Activated CD4-positive, alpha-beta T cell treated with anti-CD3 and anti-CD28 coated beads, Interleukin-2, amount 50 U/mL, for 48 hours (primary cell): ENCODE measurements at places on chromosomes 12 and 14.

GRCh38 chr12:119775246-119775895, 101.7 kb downstream of the CIT start:
- DNase-seq: no peak

- no peak for DNase-seq
These were observed 79.9 kb upstream of the CCDC91 start for GRCh38 chr12:28110329-28110728.

- no peak for DNase-seq
These were observed 42.1 kb downstream of the MAP1LC3B2 start for GRCh38 chr12:116600959-116601918.

DNA sequence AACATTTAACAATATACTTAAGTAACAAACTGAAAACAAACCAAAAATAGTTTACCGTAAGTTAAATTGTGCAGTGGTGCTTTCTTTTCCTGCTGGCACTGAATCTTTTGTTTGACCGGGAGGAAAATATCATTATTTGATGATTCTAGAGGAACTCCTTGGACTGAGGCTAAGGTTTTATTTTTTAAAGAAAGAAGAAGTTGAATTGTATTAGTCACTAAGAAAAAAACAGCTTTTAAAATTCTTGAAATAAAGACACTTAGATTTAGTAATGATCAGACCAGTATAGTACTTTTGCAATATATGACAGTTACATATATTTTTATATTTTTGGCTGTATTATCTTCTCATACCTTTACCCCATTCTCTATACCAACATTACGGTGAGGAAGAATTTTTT, 10.3 kb downstream of the MIS18BP1 start:
- DNase-seq: no peak

DNA sequence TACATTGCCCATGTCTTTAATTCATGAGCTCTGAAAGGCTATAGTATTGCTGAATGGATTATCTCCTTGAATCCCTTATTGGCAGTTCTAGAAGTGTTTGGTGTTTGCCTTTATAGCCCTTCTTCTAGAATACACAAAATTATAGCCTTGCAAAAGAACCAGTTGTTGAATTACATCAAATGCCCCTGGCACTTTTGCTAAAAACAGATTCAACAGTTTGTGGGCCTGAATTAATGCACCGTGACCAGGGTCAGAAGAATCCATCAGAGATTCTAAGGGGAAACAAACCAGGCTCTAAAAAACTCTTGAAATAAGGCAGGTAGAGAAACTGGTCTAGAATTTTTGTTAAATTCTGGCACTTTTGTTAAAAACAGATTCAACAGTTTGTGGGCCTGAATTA, 197.8 kb downstream of the SOX5 start:
- no peak for DNase-seq

GRCh38 chr12:66799551-66799950, 120.7 kb upstream of the GRIP1 start:
- no peak for DNase-seq

- DNase-seq: no peak
These were observed 348 bp upstream of the SSTR1 start for GRCh38 chr14:38207377-38207735.

DNA sequence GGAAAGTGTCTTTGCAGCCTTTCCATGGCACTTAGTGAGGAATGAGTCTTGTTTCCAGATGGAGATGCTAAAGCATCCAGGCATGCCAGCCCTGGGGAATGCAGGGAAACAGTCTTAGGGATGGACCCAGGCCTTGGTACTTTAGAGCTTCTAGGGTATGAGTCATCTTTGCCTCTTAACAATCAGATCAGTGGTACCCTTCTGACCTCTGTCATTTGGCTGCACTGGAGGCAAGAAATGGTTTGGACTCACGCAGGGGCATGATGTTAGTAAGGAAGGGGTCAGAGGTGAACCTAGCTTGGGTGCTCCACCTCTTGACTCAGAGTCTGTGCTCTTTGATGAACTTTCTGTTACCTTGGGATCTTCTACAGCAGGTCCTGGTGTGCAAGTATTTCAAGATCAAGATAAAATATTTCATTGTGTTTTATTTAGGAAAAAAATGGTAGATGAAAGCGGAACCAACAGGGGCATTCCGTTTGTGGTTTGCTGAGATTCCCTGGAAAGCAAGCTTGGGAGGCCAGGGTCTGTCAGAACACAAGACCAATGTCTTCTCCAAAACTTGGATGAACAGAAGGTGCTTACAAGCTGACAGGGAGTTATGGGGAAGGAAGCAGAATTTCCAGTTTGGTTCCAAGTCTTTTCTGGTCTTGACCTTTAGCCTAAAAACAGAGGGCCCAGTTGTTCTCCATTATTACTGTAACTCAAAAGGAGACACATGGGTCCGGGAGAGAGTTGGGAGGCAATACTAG, 216.2 kb downstream of the ZFP36L1 start:
- no peak for DNase-seq

GRCh38 chr14:76421662-76422061, 45.7 kb downstream of the ESRRB start:
- DNase-seq: no peak

DNA sequence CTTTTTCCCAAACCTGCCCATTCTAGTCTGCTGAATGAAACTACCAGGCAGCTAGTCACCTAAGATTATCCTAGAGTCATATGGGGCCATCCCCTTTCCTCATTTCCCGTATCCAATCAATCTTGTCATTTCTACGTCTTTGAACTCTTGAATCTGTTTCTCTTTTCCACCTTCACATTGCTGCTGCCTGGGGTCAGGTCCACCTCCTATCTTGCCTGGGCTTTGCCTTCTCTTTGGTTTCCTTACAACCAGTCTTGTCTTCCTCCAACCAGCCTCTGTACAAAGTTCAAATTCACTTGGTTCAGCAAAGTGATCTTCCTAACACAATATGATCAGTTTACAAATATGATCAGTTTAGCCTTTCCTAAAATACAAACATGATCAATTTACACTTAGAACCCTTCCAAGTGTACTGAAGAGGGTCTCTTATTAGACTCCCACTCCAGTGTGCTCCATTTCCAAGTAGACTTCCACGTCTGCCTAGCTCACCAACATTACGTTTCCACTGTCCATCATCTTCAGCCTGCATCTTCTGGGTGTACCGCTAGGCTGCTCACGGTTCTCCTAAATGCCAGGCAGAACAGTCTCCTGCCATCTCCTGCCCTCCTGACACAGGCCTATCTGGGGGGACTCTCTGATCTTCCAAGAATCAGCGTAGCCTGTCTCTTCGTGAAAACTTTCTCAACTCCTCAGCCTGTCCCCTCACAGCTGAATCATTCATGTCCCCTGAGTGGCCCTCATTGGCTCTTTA, 4.1 kb upstream of the ACVR1B start:
- no peak for DNase-seq

GRCh38 chr14:68349900-68350629, 442.8 kb downstream of the ZFP36L1 start:
- DNase-seq: no peak

GRCh38 chr12:44381341-44381740, 494.8 kb downstream of the NELL2 start:
- DNase-seq: no peak

GRCh38 chr14:51295646-51296263, 55.7 kb downstream of the TMX1 start:
- no peak for DNase-seq

DNA sequence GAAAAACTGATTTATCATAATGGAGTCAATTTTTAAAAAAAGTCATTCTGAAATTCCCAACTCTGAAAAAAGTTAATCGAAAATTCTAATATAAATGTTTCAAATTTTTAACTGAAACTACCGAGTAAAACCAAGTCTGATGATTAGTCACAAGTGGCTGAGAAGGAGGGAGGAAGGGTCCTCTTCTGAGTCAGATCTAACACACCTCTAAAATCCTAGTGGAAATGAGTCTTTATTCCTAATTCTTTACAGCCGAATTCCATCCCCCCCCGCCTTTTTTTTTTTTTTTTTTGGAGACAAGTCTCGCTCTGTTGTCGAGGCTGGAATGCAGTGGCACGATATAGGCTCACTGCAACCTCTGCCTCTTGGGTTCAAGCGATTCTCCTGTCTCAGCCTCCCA, 37.9 kb downstream of the RAD9B start:
- DNase-seq: no peak

- no peak for DNase-seq
These were observed 30.0 kb downstream of the DAD1 start for GRCh38 chr14:22559041-22559440.

GRCh38 chr12:112175361-112176155, 50.2 kb downstream of the TRAFD1 start:
- no peak for DNase-seq
